ENCODE measurements at places on chromosomes 16 and 17.

DNA sequence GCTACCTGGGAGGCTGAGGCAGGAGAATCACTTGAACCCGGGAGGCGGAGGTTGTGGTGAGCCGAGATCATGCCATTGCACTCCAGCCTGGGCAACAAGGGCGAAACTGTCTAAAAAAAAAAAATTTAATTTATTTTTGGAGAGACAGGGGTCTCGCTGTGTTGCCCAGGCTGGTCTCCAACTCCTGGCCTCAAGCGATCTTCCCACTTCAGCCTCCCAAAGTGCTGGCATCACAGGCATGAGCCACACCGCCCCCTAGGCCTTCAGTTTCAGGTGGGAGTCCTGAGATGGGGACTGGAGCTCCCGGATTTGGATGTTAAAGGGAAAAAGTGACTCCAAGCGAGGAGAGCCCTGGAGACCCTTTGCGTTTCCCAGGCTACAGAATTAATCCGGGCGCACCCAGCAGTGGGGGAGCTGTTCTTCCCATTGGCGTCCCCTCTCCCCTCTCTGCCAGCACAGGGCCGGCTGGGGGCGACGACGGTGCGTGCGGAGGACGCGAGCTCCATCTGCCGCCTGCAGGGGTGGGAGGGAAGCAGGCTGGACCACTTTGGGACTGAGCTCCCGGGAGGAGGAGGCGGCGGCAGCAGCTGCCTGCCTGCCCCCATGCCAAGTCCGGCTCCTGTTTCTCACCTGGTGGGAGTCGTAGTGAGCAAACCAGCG, 49.3 kb upstream of the USP7 start:
- no peak for DNase-seq

- DNase-seq, result peak; percentile 64
Observed at GRCh38 chr17:69501591-69502468, 87.3 kb downstream of the MAP2K6 start.

DNA sequence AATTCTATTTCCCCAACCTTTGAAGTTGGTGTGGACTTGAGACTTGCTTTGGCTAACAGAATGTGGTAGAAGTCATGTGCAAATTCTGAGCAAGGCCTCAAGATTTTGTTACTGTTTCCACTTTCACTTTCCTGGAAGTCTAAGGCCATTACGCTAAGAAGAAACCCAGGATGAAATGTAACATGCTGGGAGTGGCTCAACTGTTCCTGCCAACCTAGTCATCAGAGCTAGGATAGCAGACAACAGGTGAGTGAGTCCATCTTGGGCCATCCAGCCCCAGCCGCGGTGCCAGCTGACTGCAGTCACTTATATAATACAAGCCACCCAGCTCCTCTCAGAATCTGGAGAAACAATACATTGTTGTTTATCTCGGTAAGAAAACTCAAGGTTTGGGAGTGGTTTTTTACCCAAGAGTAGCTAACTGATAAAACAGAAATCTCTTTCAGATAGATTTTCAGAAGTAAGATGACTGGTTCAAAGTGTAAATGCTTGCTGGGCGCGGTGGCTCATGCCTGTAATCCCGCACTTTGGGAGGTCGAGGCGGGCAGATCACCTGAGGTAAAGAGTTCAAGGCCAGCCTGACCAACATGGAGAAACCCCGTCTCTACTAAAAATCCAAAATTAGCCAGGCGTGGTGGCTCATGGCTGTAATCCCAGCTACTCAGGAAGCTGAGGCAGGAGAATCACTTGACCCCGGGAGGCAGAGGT, 10.7 kb upstream of the STX4 start:
- no peak for DNase-seq

- DNase-seq, result no peak
Observed at GRCh38 chr16:1539720-1540555, 6.5 kb downstream of the TMEM204 start.

DNA sequence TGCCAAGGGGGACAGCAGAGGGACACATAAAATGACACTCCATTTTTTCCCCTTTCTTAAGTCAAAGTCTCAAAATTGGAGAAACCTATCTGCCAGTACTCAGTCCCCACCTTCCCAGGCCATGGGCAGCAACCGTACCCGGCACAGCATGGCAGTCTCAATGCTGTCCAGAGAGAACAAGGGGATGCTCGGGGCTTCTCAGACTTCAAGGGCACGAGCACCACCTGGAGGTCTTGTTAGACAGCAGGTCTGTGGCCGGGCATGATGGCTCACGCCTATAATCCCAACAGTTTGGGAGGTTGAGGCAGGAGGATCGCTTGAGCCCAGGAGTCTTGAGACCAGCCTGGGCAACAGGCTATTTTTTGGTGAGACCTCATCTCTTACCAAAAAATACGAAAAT, 3.2 kb downstream of the DNAH17 start:
- no peak for DNase-seq

DNA sequence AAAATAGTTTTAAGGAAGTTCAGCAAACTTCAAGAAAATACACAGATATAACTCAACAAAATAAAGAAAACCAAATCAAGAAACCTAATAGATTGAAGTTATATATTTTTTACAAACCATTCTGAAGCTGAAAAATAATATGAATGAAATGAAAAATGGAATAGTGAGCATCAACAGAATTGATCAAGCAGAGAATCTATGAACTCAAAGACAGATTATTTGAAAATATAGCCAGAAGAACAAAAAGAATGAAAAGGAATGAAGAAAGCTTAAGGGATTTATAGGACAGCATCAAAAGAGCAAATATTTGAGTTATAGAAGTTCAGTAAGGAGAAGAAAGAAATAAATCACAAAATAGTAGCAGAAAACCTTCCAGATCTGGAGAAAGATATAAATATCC, 37.8 kb downstream of the CDR2 start:
- no peak for DNase-seq

DNA sequence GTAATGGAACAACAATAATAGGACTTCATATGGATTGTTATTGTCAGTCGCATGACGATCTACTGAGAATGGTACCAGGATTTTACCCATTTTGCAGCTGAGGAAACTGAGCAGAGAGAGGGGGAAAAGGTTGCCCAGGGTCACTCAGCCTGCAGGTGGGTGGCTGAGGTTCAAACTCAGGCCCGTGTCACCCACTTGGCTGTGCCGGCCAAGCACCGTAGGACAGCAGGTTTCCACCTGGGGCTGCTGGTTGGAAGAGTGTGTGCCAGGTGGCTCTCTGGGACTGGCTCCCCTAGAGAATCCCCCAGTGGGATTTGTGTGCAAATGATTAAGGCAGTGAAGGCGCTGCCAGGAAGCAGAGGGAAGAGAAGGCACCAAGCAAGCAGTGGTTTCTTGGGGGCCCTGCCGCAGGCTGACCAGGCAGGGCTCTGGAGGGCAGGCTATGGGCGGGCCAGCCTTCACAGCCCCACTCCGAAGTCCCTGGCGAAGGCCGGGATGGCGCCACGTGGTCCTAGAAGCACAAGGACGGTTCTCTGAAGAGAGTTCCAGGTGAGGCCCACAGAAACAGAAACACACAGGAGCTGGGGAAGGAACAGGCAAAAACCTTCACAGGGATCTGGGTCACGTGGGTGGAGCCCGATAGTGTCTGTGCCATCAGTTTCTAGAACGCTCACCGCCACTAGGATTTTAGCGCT, 163.5 kb downstream of the IRF8 start:
- DNase-seq, result no peak

DNA sequence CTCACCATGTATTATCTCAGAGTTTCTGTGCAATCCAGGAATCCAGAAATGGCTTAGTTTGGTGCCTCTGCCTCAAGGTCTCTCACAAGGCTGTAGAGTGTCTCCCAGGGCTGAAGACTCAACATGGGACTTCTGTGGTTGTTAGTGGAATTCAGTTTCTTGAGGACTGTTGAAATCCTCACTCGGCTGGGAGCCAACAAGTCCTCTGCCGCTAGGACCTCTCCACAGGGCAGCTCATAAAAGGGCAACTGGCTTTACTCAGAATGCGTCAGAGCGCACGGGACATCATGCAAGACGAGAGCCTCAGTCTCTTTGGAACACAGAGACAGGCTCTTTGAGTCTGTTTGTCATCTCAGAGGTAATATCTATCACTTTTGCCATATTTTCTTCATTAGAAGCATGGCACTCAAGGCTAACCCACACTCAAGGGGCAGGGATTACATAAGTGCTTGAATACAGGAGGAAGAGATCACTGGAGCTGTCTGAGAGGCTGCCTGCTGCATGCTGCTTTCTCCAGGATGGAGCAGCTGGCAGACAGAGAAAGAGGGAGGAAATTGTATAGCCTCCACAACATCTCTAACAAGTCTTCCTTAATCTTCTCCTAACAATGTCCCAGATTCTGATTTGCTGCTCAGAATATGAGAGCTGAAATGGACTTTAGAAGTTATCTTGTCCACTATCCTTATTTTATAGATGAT, 97.5 kb upstream of the ASIC2 start:
- peak; percentile 2 for DNase-seq

GRCh38 chr17:1617620-1618174, 10.9 kb downstream of the SLC43A2 start:
- peak; percentile 89 for DNase-seq

- DNase-seq, result peak; percentile 24
Observed at GRCh38 chr17:72244956-72245355, 124.1 kb downstream of the SOX9 start.

DNA sequence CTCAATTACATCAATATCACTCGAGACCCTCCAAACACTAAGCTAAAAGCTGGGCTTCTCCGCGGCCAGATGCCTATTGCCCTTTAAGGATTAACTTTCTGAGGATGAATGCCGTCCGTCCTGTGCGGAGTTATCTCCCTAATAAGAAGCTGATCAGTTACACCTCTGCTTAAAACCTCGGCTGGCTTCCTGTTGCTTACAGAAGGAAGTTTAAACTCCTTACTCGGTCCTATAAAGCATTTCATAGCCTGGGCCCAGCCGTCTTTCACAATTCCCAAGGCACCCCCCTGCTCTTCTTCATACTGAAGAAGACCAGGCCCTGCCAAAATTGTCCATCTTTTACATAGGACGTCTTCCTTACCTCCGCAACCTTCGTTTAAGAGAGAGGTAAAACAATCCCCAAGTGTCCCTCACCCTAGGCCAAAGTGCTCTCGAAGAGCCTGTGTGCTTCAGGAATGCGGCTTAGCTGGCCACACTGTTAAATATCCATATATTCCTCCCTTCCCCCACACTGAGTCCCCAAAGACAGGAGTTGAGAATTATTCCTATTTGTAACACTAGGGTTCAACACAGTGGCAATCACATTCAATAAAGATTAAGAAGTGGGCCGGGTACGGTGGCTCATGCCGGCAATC, 112.6 kb upstream of the IRX5 start:
- no peak for DNase-seq

DNA sequence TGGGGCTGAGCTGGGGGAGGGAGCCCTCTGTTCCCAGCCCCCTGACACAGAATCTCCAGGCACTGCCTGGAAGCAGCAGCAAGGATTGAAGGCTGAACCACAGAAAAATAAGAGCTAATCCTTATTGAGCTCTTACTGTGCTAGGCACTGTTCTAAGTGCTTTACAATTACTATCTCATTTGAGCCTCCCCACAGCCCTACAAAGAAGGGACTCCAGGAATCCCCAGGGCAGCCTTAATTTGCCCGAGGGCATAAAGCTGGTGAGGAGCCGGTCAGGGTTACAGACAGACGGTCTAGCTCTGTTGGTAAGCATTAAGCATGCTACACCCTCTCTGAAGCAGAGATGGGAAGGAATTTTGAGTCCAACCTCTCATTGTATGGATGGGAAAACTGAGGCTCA, 7.0 kb downstream of the SAMD14 start:
- DNase-seq, result no peak

GRCh38 chr16:4685776-4686496, 7.4 kb upstream of the NUDT16L1 start:
- DNase-seq, result no peak

GRCh38 chr17:39750131-39751015, 12.6 kb downstream of the GRB7 start:
- peak; percentile 21 for DNase-seq

- DNase-seq, result no peak
Observed at GRCh38 chr16:50275098-50275415, 8.7 kb downstream of the ADCY7 start.

DNA sequence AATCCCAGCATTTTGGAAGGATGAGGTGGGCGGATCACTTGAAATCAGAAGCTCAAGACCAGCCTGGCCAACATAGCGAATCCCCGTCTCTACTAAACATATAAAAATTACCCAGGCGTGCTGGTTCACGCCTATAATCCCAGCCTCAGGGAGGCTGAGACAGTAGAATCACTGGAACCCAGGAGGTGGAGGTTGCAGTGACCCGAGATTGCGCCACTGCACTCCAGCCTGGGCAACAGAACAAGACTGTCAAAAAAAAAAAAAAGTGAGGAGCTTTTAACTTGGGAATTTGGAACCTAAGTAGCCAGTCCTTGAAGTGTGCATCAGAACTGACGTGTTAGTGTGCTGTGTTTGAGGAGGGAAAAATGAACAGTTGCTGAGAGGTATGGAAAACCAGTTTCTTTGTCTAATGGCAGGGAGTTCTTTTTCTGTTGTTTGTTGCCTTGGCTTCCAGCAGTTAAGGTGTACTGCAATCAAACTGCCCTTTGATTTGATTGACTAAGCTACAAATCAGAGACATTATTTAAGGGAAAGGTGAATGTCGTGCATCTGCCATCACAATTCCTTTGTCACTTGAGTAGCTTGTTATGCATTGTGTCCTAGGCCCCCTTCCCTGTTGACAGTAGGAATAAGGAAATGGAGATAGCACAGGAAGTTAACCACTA, 8.6 kb upstream of the DUSP14 start:
- DNase-seq, result no peak

DNA sequence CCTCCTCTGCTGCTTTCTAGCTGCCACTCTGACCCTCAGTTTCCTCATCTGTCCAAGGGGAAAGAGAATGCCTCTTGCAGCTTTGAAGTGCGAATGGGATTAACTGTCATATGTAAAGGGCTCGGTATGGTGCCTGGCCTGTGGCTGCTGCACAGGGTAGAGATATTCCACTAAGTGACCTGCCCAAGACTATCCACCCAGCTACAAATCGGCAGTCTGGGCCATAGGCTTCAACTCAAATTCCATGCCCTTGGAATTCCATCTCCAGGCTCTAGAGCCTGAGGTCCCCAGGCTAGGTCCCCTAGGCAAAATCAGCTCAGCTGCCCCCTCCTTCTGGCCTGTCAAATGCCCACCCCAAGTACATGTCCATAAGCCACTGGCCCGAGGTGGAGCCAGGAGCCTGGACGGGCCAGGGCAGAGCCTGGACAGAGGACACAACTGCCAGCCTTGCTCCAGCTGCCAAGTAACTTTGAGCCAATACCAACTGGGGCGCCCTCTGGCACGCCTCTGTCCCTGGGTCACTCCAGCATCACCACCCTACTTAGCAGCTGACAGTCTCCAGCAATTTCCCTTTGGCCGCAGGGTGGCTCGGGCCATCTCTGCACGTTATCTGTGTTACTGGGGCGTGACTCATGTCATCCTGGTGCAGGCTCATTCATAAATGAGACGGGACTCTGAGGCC, 57.2 kb downstream of the SDK2 start:
- DNase-seq, result no peak

DNA sequence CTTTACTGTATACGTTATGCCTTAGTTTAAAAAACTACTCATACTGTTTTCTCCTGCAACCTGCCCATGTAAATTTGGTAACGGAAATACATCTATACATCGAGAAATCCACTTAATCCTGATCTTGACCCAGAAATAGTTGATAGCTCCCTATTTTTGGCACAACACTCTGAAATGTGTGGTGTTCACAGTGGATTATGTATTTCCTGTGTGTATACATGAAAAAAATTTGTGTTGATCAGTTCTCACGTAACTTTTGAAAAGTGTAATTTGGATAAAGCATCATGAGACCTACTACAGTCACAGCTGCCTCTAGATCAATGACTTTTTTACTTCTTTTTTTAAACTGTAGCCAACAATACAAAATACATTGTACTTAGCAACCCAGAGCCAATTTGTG, 90.7 kb downstream of the VMP1 start:
- no peak for DNase-seq

Data from cardiac fibroblast (primary cell).